ENCODE measurements at places on chromosomes 2 and 18. TPM values are rescaled to one million over a fixed set of nuclear protein-coding genes. Genes with fewer than 3 reads are reported as not detected.

ARHGAP15 gene
- not detected for polyA plus RNA-seq

FOXI3 gene
- 0.02 TPM for polyA plus RNA-seq

TRIB2 gene
- polyA plus RNA-seq, result 21.0 TPM

RAX gene
- not detected for polyA plus RNA-seq

IL1R2 gene
- 0.49 TPM for polyA plus RNA-seq

PARD6G gene
- 4.3 TPM for polyA plus RNA-seq

GLB1L gene
- polyA plus RNA-seq, result 14.1 TPM

STON1 gene
- polyA plus RNA-seq, result 4.2 TPM

CD28 gene
- 0.13 TPM for polyA plus RNA-seq

FECH gene
- polyA plus RNA-seq, result 44.4 TPM

HOXD10 gene
- 0.03 TPM for polyA plus RNA-seq

TOGARAM2 gene
- 0.69 TPM for polyA plus RNA-seq

GULP1 gene
- polyA plus RNA-seq, result 35.0 TPM

C18orf63 gene
- not detected for polyA plus RNA-seq

MROH2A gene
- 0.02 TPM for polyA plus RNA-seq

RGPD4 gene
- polyA plus RNA-seq, result 0.02 TPM

IL1RL1 gene
- polyA plus RNA-seq, result not detected

ACP1 gene
- polyA plus RNA-seq, result 88.9 TPM

PMAIP1 gene
- polyA plus RNA-seq, result 76.9 TPM

ELOA2 gene
- not detected for polyA plus RNA-seq

CYS1 gene
- 1.2 TPM for polyA plus RNA-seq

FBXO15 gene
- 0.70 TPM for polyA plus RNA-seq

CDH2 gene
- polyA plus RNA-seq, result 186 TPM

TNS1 gene
- 10.5 TPM for polyA plus RNA-seq

TSPYL6 gene
- not detected for polyA plus RNA-seq

RFTN2 gene
- polyA plus RNA-seq, result 0.08 TPM

RFX8 gene
- 0.11 TPM for polyA plus RNA-seq

COL4A3 gene
- polyA plus RNA-seq, result not detected

VWA3B gene
- not detected for polyA plus RNA-seq

CRYBA2 gene
- polyA plus RNA-seq, result not detected

METTL5 gene
- polyA plus RNA-seq, result 40.7 TPM

LYG2 gene
- not detected for polyA plus RNA-seq

TRAPPC8 gene
- polyA plus RNA-seq, result 14.9 TPM

IHH gene
- not detected for polyA plus RNA-seq

SCYGR4 gene
- polyA plus RNA-seq, result not detected

PTPRN gene
- 9.5 TPM for polyA plus RNA-seq

LDLRAD4 gene
- 0.32 TPM for polyA plus RNA-seq

COPS7B gene
- 92.7 TPM for polyA plus RNA-seq

DCC gene
- 0.34 TPM for polyA plus RNA-seq

ZSWIM2 gene
- polyA plus RNA-seq, result 0.05 TPM

NEDD4L gene
- 13.2 TPM for polyA plus RNA-seq

TAF4B gene
- 1.3 TPM for polyA plus RNA-seq

TYMS gene
- 92.1 TPM for polyA plus RNA-seq

DNAH7 gene
- polyA plus RNA-seq, result 1.2 TPM

ZNF521 gene
- polyA plus RNA-seq, result 14.1 TPM

CHN1 gene
- polyA plus RNA-seq, result 46.9 TPM

CXCR4 gene
- polyA plus RNA-seq, result 1.3 TPM

KATNAL2 gene
- 8.2 TPM for polyA plus RNA-seq

MYOM1 gene
- polyA plus RNA-seq, result 0.08 TPM

WDR35 gene
- 12.1 TPM for polyA plus RNA-seq

ZNG1B gene
- polyA plus RNA-seq, result 14.5 TPM

TUBB8B gene
- not detected for polyA plus RNA-seq

DLX2 gene
- polyA plus RNA-seq, result 0.02 TPM
